ENCODE measurements at places on chromosomes 5 and 9.

DNA sequence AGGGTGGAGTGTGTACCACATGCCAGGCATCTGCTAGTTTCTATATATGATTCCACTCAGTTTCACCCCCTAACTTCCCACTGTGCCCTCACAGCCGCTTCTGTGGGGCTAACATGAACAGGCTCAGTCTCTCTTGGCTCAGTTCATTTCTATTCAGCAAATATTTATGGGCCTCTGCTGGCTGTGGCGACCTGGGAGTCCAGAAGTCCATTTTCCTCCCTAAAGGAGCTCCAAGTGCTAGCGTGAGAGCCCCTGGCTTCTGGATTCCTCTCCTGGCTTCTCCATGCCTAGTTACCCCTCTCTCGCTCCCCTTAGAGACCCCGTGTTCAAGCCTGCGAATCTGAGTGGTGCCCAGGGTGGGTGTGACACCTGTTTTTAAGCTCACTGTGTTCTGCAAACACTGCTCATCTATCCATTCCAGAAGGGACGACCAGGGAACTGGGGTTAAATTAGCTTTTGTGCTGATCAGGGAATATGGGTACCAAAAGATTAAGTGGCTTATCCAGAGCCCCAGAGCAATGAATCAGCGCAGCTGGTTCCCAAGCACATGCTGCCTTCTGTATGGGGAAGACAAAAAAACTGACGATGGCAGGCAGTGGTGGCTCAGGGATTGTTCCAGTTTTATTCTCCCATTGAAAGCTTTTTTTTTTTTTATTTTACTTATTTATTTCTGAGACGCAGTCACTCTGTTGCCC, 57.6 kb downstream of the HMCN2 start:
- DNase-seq, result no peak

- DNase-seq, result peak; percentile 32
Measured at GRCh38 chr9:69829484-69829883, 8.9 kb downstream of the CFAP95 start.

DNA sequence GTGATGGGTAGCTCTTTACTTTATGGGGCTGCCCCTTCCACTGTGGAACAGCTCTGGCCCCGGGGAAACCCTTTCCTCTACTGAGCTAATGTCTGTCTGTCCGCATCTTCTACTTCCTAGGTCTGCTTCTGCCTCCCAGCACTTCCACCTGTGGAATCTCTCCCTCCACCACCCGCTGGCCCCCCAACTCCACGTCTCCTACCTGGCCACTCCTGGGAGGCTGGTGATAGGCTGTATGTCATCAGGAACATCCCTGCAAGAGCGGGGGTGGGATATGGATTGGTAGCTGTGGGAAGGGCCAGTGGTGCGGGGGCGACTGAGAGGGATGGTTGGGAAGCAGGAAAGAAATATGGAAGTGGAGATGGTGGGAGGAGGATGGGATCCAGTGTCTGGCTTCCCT, 9.2 kb downstream of the ALAD start:
- no peak for DNase-seq

GRCh38 chr9:8628791-8629190, 829.2 kb upstream of the DMAC1 start:
- peak; percentile 84 for DNase-seq

DNA sequence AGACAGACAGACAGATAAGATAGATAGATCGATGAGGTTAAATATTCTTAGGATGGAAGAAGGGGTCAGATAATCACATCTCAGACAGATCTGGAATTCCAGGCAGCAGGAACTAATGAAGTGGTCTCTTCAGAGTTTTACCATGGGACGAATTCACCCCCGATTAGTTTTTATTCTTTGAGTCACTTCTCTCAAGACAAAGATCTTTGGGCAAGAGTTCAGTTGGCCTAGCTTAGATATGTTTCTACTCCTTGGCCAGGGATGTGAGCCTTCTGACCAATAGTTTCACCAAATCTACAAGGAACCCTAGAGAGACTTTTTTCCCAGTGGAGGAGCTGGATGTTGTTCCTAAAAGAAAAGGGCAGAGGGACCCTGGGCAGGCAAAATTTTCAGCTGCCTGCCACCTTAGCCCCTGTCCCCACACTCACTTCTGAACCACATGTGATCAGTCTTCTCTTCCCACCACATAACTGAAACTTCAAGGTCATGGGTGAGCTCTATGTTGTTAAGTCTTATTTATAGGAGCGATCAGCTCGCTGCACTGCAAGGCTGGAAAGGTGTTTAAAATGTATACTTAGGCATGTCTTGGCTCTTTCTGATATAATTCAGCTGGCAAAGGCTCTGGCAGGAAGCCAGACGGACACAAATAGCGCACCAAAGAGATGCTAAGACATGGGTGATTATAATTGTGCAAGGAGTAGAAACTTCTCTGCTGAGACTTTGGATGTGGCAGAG, 132.9 kb downstream of the PALM2AKAP2 start:
- DNase-seq, result no peak

- no peak for DNase-seq
Measured at GRCh38 chr9:134536101-134536900, 105.3 kb upstream of the COL5A1 start.

DNA sequence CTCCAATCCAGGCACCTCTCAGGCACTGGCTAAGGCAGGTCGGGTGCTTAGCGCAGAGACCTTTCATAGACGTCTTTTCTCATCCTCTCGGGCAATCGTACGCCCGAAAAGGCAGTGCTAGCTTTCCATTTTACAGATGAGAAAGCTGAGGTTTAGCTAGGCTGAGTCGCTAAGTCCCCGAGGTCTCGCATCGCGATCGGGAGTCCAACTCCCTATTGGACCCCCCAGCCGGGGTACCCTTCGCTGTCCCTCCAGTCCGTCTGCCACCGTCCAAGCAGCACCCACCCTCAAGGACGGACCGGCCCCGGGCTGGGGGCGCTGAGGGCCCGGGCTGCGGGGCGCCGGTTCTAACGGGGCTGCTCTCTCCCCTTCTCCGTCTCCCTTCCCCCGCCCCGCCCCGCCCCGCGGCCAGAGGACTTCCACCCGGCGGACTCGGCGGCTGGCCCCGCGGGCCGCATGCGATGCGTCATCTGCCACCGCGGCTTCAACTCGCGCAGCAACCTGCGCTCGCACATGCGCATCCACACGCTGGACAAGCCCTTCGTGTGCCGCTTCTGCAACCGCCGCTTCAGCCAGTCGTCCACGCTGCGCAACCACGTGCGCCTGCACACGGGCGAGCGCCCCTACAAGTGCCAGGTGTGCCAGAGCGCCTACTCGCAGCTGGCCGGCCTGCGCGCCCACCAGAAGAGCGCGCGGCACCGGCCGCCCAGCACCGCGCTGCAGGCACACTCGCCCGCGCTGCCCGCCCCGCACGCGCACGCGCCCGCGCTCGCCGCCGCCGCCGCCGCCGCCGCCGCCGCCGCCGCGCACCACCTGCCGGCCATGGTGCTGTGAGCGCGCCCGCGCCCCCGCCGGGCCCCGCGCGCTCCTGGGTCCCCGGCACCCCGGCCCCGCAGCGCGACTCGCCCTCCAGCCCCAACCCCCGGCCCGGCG, 12.5 kb upstream of the EXOSC2 start:
- DNase-seq, result peak; percentile 72

DNA sequence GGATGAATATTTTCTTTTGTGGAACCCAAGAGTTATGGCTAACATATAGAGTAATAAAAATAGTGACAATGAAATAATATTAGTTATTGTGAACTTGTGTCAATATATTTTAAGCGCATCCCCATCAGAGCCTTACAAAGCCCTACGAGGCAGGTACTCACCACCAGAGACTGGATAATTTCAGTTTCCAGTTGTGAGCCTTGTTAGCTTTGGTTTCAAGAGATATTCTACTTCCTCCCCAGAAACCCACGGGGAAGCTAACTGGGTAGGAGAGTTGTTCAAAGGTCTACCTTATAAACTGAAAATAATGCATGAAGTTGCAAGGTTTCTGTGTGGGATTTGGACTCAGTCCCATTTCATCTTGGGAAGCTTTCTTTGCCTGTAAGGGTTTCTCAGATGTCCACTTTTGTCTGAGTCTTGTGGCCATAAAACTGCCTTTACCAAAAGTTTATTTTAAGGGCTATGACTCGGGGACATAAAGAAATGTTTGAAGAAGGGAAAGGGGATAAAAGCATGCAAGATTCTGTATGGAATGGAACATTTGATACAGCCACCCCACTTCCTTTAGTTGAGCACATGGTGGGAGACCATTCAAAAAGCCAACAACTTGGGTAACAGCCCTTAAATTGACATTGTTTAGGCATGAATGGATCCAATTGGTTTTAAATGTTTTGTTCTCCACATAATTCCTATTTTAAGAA, 57.4 kb upstream of the ANKRD55 start:
- peak; percentile 36 for DNase-seq

DNA sequence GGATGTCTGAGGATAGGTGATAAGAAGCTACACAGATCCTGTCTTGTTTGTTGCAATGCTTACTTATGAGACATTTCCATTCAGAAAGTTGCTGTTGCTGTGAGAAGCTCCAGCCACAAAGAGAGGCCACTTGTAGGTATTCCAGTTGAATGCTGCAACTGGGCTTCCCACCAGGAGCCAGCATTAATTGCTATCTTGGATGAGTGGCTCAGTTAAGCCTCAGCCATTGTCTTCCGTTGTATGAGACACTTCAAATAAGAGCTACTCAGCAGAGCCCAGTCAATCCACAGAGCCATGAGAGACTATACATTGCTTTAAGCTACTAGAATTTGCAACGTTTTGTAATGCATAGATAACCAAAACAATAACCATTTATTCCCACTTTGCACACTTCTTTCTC, 104.3 kb upstream of the ARRDC3 start:
- no peak for DNase-seq

- no peak for DNase-seq
Measured at GRCh38 chr9:92496396-92497176, 14.3 kb upstream of the ASPN start.

GRCh38 chr5:35618781-35619180, 1.1 kb downstream of the SPEF2 start:
- no peak for DNase-seq

DNA sequence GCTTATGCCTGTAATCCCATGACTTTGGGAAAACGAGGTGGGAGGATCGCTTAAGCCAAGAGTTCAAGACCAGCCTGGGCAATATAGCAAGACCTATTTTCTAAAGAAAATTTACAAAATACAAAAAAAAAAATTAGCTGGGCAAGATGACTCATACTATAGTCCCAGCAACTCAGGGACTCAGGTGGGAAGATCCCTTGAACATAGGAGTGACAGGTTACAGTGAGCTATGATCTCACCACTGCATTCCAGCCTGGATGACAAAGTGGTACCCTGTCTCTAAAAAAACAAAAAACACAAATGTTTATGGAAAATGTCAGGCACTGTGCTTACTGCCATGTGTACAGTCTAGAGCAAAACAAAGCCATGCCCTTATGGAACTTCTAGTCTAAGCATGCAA, 823.3 kb upstream of the DMAC1 start:
- no peak for DNase-seq

DNA sequence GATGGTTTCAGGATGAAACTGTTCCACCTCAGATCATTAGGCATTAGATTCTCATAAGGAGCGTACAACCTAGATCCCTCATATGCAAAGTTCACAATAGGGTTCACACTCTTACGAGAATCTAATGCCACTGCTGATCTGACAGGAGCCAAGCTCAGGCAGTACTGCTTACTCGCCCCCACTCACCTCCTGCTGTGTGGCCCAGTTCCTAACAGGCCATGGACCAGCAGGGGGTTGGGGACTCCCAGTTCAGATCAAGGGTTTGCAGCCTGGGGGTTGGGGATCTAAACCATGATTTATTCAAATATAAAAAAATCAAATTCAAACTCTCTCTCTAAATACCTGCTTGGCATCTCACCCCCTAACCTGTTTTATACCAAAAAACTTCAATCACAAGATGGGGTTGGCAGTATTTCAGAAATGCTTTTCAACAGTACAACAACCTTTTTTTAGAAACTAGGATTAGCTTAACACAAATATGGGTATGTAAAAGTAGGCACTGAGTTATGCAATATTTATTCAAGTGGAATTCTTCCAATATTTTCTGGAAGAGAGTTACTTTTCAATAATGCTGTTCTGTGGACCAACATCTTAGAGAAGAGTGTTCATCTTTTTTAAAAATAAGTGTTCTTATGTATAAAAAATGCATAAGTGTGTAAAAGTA, 30.1 kb upstream of the SLC12A2 start:
- DNase-seq, result no peak

DNA sequence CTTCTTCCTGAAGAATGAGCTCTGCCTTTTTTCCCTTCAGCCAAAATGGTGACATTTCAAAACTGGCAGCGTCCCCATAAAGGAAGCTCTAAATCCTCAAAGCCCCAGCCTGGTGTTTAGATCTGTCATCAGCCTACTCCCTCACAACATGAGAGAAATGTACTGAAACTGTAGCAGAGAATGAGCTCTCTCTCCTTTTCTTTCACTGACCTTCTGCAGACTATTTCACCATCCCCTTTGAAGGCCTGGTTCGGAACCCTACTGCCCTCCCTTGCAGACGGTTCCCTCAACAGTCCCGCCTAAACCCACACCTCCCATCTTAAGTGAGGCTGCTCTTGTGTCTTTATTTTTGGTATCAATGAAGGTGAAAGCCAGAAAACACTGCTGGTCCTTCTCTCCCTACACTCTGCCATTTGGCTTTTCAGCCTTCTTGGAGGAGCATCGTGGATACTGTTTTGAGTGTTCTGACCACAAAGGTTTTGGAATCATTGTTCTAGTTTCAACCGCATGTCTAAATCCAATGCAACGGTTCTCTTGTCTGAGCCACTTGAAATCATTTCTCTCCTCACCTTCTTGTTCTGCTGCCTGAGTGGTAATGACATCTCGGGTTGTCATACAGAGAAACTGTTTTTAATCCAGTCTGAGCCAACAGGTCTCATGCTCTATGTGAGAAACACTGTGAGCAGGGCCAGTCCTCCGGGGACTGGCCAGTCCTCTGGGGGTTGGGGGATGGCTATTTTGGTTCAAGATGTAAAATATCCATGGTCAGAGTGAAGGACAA, 39.0 kb downstream of the ITK start:
- DNase-seq, result no peak

DNA sequence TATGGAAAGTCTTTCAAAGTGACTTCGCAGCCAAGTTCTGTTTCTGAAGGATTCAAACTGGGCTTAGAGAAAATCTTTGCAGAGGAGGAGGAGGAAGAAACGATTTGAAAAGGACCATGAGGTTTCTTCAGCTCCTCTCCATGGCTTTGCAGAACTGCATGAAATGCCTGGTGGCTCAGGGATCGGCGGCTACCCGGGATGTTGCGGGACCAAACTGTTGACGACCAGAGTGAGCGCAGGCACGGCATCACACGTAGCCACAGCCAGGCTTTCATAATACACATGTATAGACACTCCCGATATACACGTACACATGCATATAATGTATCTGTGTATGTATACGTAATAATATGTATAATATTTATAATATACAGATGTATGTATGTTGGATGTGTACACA, 180.0 kb downstream of the PAX5 start:
- DNase-seq, result no peak

Data from OCI-M1 (cell line).